Germinal center (tissue), 1 donor: ENCODE measurements at places on chromosomes 16 and 17.

DNA sequence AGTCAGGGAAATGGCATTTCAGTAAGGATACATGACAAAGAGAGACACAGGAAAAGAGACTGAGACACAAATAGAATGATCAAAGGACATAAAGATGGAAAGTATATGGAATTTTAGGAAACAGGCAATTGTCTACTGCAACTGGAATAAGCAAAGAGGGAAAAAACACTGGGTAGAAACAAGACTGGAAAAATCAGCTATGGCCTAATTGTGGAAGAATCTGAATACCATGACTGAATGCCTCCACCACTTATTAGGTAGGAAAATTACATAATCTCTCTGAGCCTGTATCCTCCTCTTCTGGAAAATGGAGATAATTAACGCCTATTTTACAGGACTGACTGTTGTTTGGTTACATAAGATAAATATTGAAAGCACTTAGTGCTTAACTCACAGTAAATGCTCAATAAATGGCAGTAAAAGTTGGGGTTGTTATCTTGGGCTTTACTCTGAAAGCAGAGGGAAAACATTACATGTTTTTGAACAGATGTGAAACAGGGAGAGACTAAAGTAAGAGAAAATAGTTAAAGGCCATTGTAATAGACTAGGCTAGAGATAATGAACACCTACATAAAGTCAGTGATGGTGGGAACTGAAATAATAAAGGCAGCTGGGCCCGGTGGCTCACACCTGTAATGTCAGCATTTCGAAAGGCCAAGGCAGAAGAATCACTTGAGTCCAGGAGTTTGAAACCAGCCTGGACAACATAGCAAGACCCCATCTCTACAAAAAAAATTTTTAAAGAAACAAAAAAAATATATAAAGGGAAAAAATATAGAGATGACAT lies 63.5 kb upstream of the C17orf78 start:
- no peak for DNase-seq

GRCh38 chr16:81313701-81314602 lies 810 bp upstream of the GAN start:
- no peak for DNase-seq

DNA sequence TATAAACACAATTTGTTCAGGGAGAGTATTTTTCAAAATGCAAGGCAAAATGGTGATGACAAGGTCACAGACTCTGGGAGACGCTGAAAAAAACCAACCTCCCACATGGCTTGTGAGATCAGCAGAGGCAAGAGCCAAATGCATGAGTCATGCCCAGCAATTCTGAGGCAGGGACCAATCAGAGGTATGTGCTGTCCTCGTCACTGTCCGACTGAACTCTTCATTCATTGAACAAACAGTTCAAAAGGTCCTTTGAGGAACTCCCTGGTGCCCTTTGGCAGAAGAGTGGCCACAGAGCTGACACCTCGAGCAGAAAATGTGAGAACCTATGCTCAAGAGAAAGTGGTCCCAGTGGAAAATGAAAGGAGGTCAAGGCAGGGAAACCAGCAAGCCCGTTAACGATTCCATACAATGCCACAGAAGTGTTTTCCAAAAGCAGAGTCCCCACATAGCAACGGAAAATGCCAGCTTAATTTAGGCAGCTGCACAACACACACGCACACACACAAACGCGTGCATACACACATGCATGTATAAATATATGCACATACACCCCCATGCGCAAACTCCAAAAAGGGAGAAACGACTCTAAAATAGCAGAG lies 50.9 kb downstream of the CDH11 start:
- no peak for DNase-seq

- peak; percentile 74 for DNase-seq
Measured at GRCh38 chr17:76492989-76493501, 8.2 kb downstream of the RHBDF2 start.

GRCh38 chr17:42288803-42289610 lies 709 bp downstream of the STAT5A start:
- peak; percentile 63 for DNase-seq

- no peak for DNase-seq
Measured at GRCh38 chr17:7695586-7695985, 7.3 kb downstream of the WRAP53 start.
